Activated CD4-positive, alpha-beta memory T cell treated with anti-CD3 and anti-CD28 coated beads for 36 hours (primary cell): ENCODE measurements at places on chromosomes 12 and 14. TPM values are rescaled to one million over a fixed set of nuclear protein-coding genes. Genes with fewer than 3 reads are reported as not detected.
A peak's percentile ranks its signal among the peaks of the same experiment; 100 is the strongest.

GRCh38 chr14:68655021-68655831 lies 137.6 kb downstream of the ZFP36L1 start:
- no peak for DNase-seq

Gene HELB
- total RNA-seq, result 21.8 TPM

DNA sequence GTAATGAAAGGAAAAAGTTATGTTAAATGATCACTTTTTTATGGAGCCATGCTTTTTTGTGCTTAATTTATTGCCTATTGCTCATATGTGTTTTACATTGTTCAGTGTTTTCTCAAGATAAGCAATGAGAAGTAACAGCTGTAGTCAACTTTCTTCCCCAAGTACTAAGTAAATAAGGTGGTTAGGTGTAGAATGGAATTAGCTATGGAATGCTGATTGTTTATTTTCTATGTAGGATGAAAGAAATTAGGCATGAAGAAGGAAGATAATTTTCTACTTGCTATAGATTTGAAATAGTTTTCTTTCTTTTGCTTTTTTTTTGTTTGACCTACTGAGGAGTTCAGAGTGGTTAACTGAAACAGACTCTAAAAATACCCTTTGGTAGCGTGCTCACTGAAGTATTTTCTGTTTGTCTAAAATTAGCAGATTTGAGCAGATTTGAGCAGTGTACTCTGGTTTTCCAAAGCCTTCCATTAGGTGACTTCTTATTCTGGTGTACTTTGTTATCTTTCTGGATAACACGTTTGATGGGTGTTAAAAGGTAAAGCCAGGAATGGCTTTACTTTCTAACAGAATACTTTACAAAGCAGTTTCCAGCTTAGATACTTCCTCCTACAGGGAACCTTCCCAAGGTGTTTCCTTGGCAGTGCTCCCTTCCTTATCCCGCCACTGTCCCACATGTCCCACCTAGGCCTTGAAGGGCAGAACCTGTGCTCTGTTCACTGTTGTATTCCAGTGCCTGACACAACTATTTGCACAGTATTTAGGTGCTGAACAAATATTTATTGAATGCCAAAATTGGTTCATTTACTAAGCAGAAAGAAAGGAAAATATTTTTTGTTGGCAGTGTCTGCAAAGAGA lies 56.0 kb downstream of the RASSF3 start:
- DNase-seq, result no peak

- no peak for DNase-seq
Observed at GRCh38 chr12:132163041-132163910, 19.0 kb downstream of the NOC4L start.

GRCh38 chr14:55938249-55938791 lies 179.9 kb upstream of the PELI2 start:
- DNase-seq, result no peak

DNA sequence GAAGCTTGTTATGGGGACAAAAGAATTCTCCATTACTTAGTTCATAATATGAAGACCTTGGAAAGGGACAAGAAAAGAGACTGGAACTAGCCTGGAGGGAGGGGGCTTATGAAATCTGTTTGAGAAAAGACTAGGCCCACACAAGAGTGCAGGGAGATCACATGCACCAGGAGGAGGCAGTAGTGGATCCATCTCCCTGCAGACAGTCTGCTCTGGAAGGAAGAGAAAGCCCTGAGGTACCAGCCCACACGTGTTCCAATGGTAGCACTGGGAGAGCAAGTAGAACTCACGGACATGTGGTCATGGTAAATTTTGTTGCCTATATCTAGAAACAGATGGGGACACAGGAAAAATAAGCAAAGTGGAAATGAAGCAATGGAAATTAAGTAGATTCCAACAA lies 445.4 kb downstream of the SOX5 start:
- no peak for DNase-seq

GRCh38 chr14:94174604-94175010 lies 485 bp downstream of the PPP4R4 start:
- no peak for DNase-seq

Gene KRT85
- total RNA-seq, result not detected

GRCh38 chr12:31235868-31236395 lies 90.0 kb downstream of the SINHCAF start:
- DNase-seq, result peak; percentile 8

- DNase-seq, result peak; percentile 85
Observed at GRCh38 chr14:105294142-105294597, 6.6 kb downstream of the BRF1 start.

Gene SLC17A8
- not detected for total RNA-seq

Gene TEDC1
- total RNA-seq, result 44.8 TPM

- DNase-seq, result peak; percentile 81
Observed at GRCh38 chr14:39229222-39229543, 4.5 kb upstream of the MIA2 start.

DNA sequence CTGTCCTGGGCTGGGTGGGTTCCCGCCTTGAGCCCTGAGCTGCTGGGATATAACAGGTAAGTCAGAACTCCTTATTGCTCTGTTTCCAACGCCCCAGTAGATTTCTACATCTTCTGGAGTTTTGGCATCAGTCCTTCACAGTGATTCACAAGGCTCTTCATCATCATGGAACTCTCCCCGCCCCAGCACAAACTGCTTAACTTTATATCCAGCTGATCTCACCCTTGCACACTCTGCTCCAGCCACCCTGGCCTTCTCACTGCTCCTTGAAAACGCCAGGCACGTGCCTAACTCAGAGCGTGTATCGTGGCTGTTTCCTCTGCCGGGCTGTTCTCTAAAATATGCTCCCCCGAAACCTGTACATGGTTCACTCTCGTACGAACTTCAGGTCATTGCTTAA lies 264.9 kb downstream of the NOVA1 start:
- DNase-seq, result no peak

GRCh38 chr12:18828987-18829386 lies 91.1 kb downstream of the CAPZA3 start:
- DNase-seq, result no peak

DNA sequence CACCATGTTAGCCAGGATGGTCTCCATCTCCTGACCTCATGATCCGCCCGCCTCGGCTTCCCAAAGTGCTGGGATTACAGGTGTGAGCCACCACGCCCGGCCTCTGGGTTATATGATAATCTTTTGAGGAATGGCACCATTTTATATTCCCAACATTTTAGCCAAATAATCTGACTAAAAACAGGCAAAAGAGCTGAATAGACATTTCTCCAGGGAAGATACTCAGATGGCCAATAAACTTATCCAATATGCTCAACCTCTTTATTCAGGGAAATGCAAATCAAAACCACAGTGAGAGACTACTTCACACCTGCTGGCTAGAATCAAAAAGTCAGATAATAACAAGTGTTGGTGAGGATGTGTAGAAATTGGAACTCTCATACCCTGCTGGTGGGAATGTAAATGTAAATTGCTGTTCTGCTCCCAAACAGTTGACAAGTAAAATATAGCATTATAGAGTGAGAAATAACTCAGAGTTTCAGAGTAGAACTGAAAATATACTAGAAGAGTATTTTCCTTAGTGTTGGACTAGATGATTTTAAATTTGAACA lies 80.0 kb downstream of the RCOR1 start:
- no peak for DNase-seq

Gene MFAP5
- total RNA-seq, result not detected

- peak; percentile 53 for DNase-seq
Observed at GRCh38 chr12:62210422-62210821, 49.8 kb upstream of the USP15 start.

DNA sequence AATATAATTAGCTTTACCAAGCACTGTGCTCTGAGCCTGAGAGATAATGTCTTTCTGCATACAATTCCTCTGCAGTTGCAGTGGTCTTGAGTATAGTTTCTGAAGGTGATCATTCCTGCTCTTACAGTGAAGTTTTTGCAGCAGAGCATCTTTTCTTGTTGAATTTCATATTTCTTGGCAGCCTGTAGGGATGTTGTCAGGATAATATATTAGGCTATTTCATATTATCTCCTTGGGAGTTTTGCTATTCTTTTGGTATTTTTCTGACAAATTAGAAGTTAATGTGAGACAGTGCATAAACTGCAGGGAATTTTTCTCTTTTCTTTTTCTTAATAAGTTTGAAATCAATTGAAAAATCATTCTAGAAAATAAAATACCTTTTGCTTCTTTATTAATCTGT lies 1502.6 kb upstream of the FLRT2 start:
- DNase-seq, result no peak

- DNase-seq, result no peak
Observed at GRCh38 chr12:108297424-108297823, 41.7 kb downstream of the CMKLR1 start.

Gene MYRFL
- total RNA-seq, result not detected

DNA sequence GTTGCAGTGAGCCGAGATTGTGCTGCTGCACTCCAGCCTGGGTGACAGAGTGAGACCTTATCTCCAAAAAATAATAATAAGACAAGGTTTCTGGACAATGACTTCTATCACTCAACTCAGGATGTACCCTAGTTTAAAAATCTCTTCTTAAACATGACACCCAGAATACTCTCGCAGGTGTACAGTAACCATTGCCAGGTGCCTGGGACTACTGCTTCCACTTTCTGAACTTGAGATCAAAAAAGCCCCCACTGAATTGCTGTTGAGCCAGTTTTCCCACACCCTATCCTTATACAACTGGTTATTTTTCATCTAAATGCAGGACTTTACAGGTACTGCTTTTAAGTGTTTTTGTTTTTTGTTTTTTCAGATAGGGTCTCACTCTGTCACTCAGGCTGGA lies 36.3 kb downstream of the BORCS5 start:
- no peak for DNase-seq

Gene PLBD2
- total RNA-seq, result 18.8 TPM

Gene IL31
- total RNA-seq, result 4.0 TPM
